Fibroblast of villous mesenchyme (primary cell): ENCODE measurements at places on chromosomes 12 and 14.

GRCh38 chr14:25079311-25079710, 29.4 kb upstream of the STXBP6 start:
- no peak for DNase-seq

DNA sequence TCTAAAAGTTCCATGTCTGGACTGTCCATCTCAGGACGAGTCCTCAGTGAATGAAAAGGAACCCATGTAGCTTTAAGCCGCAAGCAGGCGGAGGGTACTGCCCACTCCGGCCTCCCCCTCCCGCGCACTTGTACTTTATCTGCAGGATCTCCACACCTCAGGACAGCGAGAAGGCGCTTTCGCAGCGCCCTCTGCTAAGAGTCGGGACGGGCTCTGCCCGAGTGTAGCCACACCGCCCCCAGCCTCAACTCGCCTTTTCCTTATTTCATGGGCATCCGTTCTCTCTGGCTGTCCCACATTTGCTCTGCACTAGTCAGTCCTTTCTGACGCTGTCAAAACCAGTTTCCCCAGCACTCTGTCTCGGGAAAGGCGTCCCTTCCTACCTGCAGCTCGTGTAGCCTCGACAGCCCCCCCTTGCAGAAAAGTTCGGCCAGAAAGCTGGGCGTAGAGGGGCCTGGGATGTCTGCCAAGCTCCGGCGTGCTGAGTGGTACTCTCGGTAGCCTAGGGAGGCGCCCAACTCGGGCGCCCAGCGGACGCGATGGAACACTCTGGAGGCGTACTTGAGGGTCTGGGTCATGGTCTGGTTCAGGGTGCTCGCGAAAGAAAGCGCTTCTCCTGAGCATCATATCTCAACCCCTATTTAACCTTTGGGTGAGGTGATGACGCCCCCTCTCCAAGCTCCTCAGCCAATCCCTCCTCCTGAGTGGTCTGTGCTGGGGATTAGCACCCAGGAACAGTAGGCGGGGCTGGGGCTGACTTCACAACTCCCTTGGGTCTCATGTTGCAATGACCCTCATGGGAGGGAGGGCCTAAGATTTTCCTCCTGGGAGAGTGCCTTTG, at the start of gene CYP27B1:
CYP27B1 (minus strand) TSS at position 615 of the 841 bp plus-strand sequence; CDS start at position 578, 37 bp downstream.
- peak; percentile 79 for DNase-seq

- DNase-seq = peak; percentile 17
Observed at GRCh38 chr12:49548822-49549648, 10.2 kb downstream of the KCNH3 start.

DNA sequence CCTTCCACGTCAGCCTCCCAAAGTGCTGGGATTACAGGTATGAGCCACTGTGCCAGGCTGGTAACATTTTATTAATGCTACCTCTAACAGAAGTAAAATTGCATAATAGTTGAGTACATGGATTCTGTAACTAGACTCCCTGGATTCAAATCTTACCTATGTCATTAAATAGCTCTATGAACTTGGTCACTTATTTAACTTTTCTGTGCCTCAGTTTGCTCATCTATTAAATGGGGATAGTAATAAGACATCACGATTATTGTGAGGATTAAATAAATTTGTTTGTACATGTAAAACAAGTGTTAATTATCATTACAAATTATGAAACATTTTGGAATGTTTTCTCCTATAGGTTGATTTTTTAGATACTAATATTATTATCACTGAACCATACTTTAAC, 6.7 kb downstream of the ACTR6 start:
- no peak for DNase-seq

GRCh38 chr14:70709726-70710382, 68.1 kb downstream of the TTC9 start:
- DNase-seq = no peak

- peak; percentile 58 for DNase-seq
Observed at GRCh38 chr12:108823804-108824203, 33.6 kb downstream of the SSH1 start.

DNA sequence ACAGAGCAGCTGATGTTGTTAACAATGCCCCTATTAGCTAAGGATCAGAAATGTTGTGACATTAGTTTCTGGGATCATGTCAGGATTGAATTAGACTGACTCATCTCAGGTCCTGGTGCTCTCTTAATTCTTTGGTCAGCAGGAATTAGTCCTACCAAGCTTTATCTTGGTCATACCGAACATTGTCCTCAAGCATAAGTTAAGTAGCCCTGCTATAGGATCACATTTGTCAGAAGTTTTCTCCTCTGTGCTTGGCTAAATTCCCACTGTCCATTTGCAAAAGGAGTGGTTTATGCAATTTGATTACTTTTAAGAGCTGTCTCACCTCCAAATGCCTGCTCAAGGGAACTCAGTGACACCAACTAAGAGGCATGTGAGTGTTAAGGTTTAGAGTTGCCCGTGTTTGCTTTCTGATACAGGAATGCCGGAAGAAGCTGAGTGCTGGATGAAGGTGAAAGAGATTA, 48.4 kb upstream of the IFNG-AS1 start:
- peak; percentile 20 for DNase-seq

- no peak for DNase-seq
Observed at GRCh38 chr12:5430641-5431603, 986 bp upstream of the NTF3 start.

DNA sequence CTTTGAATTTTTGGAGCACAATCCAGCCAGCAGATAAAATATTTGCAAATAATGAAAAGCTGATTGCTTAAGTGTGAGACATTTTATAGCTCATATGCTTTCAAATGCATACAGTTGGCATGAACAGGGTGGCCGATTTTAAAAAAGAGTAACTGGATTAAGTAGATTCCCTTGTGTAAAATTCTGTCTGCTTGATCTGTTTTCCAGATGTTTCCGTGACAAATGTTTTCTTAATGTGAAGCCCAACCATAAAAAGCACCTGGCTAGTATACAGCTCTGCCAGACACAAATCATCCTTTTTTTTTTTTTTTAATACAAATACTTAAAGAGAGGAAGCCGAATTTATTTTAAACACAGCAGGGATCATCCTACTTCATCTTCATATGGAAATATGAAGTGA, 440.7 kb downstream of the CCER1 start:
- DNase-seq = peak; percentile 68

GRCh38 chr12:4293966-4294505, 20.5 kb downstream of the CCND2 start:
- no peak for DNase-seq

GRCh38 chr14:58439476-58439875, 12.0 kb downstream of the KIAA0586 start:
- no peak for DNase-seq

- no peak for DNase-seq
Observed at GRCh38 chr12:116043659-116044535, 233.6 kb downstream of the MED13L start.

DNA sequence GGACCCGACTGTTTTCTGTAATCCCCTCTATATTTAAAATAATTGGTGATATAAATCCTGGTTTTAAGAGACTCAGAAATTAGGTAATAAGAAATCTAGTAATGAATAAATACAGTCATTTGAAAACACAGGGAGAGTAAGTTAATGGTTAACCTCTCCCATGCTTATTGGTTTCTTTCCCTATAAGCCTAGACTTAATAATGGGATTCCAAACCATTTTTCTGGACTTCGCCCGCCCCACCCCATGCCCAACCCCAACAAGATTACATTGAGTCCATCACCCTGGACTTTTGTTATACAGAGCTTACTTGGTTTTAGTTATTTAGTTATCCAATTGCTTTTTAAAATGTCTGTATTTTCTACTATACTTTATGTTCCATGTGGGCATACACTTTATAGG, 98.7 kb downstream of the WIF1 start:
- DNase-seq = no peak

DNA sequence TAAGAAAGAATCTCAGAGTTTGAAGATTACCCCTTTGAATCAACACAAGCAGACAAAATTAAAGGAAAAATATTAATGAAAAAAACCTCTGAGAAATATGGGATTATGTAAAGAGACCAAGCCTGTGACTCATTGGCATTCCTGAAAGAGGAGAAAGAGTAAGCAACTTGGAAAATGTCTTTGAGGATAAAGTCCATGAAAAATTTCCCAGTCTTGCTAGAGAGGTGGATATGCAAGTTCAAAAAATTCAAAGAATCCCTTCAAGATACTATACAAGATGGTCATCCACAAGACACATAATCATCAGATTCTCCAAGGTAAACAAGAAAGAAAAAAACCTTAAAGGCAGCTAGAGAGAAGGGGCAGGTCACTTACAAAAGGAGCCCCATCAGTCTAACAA, 13.3 kb downstream of the SLCO1B1 start:
- DNase-seq = no peak

DNA sequence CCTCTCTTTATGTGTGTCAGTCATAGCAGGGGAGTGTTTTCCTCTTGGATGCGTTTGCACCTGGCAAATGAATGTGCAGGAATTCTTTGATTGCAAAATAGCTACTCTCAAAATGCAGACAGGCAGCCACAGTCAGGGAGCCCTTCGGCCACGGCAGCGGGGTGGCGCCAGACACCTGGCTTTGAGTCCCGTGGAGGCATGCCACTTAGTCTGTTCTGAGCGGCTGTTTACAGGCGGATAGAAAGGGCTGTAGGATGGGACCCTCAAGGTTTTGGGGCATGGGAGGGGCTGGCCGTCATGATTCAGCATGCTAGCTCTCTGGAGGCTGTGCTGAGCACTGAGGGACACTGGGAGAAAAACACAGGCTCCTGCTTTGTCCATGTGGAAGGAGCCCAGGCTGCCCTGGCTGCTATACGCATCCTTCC, 117.1 kb downstream of the SLC25A47 start:
- peak; percentile 72 for DNase-seq

DNA sequence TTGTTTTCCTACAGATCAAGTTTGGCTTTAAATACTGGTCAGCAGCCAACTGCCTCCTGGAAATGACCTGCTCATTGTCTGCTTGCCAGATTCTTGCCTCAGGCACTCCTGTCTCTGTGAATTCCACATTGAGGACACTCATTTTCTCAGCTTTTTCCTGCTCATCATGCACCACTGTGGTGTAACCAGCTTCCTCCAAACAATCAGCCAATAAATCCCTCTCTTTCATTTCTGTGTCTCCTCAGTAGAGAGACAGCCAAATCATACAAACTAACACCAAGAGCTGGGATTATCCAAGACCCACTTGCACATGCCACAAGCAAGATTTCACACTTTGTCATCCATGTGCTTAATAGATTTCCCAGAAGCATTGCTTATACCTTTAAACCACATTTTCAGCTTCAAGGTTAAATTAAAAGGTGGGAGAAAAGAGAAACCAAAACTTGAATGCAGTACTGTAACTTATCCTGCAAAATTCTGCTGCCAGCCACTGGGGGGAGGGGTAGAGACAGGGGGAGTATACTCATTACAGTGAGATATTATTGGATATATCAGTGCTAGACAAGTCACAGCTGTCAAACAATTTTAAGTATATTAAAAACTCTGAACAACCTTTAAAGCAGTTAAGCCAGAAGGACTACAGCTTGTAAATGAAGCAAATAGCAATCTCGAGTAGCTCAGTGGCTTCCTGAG, 105.0 kb downstream of the PPP2R5E start:
- DNase-seq = peak; percentile 91

GRCh38 chr14:102586420-102587104, 5.9 kb upstream of the RCOR1 start:
- peak; percentile 83 for DNase-seq

GRCh38 chr12:41700940-41701339, 443.7 kb downstream of the GXYLT1 start:
- no peak for DNase-seq

DNA sequence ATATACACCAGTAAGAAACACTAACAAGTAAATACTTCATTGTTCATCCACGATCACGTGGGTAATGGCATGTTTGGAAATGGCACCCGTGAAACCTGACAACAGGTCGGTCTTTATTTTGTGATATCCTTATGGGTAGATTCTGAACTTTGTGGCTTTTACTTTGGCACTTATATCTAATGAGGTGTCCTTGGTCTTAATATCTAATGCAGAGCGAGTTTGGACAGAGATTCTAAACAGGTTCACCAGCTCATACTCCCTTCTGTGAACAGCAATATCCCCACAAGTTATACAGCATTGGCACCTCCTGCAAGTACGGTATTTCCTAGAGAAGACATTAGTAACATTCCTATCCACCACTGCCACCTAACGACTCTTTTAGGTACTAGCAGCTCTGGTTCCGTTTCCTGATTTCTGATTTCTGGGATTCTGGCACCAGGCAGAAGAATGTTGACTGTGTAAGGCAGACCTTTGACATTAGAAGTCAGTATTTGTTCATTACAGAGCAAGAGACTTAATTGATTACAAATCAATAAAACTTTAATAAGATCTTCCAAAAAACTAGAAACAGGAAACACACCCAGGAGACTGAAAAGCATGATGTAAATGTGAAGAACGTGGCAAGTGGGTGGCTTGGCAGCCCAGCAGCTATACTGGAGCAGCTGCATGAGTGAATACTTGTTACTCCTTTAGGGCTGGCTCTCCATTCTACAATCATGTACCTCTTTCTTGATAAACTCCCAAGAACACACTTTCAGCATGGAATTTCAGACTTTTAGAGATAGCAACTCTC, 2.5 kb downstream of the ANG start:
- DNase-seq = peak; percentile 69

DNA sequence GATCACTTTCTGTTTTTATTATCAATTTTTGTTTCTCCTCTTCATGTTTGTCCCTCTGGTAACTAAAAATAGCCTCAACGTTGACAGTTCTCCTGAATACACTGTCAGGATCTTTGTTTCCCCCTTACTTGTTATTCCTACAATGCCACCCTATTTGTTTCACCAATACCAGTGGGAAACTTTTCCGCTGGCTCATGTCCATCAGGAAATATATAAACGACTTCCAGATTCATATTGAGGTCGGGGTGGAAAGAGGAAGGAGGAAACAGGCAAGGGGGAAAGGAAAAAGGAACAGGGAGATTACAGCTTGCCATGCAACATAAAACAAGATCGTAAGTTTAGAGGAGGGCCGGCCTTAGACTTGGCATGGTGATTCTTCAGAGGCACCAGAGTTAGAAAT, 61.7 kb downstream of the BTBD7 start:
- DNase-seq = no peak

DNA sequence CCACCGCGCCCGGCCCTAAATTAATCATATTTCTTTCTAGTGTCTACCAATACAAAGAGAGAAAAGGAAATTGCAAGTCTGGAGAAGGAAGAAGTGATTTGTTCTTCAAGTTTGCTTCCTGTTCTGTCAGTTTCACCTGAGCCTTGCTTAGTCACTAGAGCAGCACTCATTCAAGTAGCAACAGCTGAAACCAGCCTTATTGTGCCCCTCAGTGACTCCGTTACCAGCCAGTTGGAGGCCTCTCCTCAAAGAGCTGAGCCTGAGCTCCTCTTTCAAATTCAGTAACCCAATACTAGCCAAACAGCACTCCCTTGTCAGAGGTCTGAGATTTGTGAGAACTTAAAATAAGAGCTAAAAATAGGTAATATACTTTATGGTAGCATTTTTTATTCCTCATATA, 17.4 kb downstream of the PAWR start:
- DNase-seq = no peak
